ENCODE measurements at places on chromosomes 1 and 21. TPM values are rescaled to one million over a fixed set of nuclear protein-coding genes. Genes with fewer than 3 reads are reported as not detected.
A peak's percentile ranks its signal among the peaks of the same experiment; 100 is the strongest.

Gene GPR37L1
- polyA plus RNA-seq: 0.79 TPM

Gene PDPN
- 24.9 TPM for polyA plus RNA-seq

Gene NPHS2
- polyA plus RNA-seq: not detected

Gene AQP10
- polyA plus RNA-seq: 20.6 TPM

Gene TRIM17
- polyA plus RNA-seq: 15.0 TPM

Gene TMEM50B
- polyA plus RNA-seq: 85.0 TPM

DNA sequence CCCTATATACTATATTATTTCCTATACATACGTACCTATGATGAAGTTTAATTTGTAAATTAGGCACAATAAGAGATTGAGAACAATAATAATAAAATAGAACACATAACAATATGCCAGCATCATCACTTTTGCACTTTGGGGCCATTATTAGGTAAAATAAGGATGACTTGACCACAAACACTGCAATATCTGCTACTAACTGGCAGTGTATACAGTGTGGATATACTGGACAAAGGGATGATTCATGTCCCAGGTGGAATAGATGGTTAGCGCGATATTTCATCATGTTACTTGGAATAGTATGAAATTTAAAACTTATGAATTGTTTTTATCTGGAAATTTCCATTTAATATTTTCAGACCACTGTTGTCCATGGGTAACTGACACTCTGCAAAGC is 35.4 kb upstream of the TXLNA start:
- no peak for DNase-seq

GRCh38 chr21:34811368-34811767 is 142.6 kb downstream of the CLIC6 start:
- no peak for DNase-seq

DNA sequence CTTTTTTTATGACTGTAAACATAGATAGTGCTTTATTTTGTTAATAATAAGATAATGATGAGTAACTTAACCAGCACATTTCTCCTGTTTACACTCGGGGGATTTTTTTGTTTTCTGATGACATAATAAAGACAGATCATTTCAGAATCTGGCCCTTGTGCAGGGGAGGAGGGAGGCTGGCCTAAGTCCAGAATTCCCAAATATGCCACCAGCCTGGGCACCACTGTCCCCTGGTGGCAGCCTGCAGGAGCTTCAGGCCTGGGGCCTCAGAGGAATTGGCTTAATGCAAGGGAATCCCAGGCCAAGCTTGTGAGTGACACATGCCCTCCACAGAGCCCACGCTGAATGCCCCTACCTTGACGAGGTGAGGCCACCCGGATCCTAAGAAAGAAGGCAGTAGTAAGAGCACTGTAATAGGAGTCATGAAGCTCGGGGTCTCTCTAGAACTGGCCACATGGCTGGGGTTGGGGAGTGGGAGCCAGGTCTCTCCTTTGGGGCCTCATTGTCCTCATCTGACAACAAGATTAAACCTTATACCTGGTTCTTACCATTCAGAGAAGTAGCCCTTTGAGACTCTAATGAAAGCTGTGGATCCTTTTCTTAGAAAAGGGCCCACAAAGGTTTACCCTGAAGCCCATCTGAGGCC is 24.1 kb downstream of the ETNK2 start:
- DNase-seq: peak; percentile 85

DNA sequence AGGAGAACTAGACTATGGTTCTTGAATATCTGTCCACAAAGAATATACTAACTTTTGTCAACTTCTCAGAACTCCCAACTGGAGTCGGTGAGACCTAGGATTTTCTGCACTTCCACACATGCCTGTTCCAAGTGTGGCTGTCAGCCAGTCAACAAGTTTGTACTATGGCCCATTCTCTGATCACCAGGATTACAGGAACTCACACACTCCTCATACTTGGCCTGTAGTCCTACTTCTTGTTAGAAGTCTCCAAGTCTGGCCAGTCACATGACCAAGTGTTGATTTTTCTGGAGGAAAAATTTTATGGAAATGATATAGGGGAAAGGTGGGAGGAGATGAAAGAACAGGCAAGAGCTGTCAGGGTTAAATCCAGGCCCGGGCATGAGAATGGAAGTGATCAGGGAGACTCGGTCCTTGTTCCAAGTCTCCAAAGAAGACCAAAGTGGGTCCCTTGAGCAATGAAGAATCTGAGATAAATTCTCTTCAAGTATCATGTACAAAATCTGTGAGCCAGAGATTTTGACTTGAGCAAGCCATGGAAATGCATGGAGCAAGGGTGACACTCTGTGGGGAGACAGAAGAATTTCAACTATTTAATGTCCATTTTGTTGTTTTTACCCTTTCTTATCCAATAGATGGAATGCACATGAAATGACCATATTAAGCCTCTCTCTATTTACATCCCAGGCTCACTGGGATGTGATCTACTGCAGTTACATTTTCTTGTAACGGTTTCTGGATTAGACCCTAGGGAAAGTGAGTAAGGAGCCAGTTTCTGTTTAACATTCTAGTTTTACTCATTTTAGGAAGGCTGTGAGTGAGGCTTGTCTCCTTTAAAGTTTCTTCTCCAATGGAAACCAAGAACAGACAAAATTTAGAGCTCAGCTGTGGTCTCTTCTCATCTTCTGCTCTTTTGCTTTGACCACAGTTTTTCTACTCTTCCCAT is 320.9 kb downstream of the ASTN1 start:
- peak; percentile 61 for DNase-seq

GRCh38 chr1:100995198-100995988 is 30.2 kb downstream of the DPH5 start:
- DNase-seq: no peak

- no peak for DNase-seq
These were observed 138.7 kb downstream of the MIS18A start for GRCh38 chr21:32140151-32140550.

- no peak for DNase-seq
These were observed 179.6 kb downstream of the DHRS3 start for GRCh38 chr1:12438349-12438924.

- DNase-seq: no peak
These were observed 220.8 kb downstream of the SLC35F3 start for GRCh38 chr1:234125283-234125682.

- DNase-seq: no peak
These were observed 438.9 kb downstream of the CAMTA1 start for GRCh38 chr1:7224081-7224534.

DNA sequence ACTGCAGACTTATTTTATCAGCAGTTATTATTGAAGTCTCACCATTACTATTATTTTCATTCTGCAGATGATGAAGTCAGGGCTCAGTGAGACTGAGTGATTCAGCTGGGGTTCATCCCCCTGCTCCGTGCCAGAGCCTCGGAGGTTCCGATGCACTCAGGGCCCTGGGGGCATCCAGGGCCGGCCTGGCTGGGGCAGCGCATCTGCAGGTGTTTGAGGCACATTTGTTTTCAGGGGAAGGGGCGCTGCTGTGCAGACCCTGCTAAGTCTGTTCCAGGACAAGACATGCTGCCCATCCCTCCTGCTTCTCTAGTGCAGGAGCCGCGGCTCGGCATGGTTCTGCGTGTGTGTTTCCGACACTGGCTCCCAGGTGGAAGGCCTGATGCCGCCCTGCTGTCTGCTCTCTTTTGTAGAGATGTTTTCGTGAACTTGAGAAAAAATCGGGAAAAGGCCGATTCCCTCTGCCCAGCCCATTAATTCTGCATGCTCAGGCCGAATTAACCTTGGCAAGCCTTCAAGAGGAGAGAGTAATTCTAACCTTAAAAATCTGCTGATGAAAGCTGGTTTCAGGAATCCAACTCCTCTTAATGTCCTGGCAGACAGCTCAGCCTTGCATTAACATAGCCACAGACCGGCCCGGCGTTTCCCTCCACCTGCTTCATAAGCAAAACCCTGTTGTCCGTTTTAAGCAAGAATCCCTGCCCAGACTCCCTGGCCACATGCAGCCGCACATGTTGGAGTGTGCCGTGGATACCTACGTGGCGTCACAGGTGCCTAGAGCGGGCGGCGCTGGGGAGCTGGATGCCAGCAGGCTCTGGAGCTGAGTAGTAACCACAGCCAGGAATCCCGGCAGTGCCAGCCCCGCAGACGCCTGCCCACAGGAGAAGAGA is 316.0 kb upstream of the VAMP3 start:
- no peak for DNase-seq

DNA sequence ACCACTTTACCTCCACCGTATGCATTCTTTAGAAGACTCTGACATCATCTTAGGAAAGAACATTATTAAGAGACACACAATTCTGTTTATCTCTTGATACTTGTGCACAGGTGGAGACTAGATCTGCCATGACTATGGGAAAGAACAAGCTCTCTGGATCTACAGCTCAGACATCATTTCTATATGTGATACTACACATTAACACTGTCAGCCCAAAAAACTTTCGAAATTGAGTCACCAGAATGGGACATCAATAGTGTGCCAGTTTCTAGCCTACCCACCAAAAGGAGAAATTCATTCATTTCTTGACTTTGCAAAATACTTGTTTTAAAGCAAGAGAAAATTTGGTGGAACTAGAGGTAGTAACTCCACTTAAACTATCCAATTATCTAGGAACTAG is 6.0 kb upstream of the EVI5 start:
- no peak for DNase-seq

- no peak for DNase-seq
These were observed 105.2 kb downstream of the TLR5 start for GRCh38 chr1:223037845-223038244.

DNA sequence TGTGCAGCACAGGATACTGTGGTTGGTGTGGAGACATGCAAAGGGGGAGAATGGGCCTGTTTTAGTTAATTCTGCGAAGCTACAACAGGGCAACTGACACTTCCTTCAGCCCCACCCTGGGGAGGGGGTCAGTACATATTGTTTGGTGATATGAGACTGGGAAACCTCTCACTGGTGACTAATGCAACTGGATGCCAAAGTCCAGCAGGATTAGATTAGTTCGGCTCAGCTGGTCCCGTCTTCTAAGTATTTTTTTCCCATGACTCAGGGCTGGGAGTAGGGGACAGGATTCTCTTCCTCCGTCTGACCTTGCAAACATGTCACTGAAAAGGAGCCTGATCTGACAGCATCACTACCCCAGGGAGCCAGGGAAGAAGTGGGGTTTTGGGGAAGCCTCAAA is 43.0 kb downstream of the PLXNA2 start:
- DNase-seq: no peak

DNA sequence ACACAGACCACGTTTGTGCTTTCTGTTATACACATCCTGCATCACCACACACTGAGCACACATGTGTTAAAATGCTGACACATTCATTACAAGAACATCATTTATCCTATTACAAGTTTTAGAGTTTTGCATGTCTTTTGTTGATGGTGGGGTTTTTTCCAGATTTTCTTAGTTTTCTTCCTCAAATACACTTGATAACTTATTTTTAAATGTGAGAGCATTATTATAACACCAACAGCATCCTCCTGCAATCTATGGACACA is 67.3 kb downstream of the TGFBR3 start:
- DNase-seq: no peak

DNA sequence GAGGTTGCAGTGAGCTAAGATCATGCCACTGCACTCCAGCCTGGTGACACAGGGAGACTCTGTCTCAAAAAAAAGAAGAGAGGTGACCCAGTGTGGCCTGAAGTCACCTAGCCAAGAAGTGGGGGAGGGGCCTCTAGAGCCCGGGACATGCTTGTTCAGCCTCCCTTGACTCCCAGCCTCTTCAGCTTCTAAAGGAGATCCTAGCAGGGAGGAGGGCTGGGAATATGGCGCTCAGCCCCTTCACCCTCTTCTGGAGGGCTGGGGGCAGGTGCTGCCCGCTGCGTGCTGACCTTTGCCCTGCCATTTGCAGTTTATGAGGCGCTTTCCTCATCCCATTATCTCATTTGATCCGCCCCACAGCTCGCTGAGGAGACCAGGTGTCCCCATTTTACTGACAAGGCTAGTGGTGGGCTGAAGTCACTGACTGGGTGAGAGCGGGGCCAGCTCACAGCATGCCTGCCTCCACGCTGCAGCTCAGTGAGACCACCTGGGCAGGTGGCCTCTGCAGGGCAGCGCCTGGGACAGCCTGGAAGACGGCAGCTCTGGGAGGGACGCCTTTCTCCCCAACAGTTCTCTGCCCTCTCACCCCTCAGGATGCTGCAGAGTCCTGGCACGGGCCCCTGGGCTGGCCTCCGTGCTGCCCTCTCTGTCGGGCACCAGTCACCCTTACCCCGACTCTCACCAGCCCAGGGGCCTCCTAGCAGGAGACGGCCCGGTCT is 7.5 kb downstream of the ELF3 start:
- no peak for DNase-seq

- DNase-seq: no peak
These were observed 20.2 kb downstream of the THEM4 start for GRCh38 chr1:151888972-151889570.

- DNase-seq: no peak
These were observed 3.8 kb downstream of the SMG7 start for GRCh38 chr1:183476081-183476480.

DNA sequence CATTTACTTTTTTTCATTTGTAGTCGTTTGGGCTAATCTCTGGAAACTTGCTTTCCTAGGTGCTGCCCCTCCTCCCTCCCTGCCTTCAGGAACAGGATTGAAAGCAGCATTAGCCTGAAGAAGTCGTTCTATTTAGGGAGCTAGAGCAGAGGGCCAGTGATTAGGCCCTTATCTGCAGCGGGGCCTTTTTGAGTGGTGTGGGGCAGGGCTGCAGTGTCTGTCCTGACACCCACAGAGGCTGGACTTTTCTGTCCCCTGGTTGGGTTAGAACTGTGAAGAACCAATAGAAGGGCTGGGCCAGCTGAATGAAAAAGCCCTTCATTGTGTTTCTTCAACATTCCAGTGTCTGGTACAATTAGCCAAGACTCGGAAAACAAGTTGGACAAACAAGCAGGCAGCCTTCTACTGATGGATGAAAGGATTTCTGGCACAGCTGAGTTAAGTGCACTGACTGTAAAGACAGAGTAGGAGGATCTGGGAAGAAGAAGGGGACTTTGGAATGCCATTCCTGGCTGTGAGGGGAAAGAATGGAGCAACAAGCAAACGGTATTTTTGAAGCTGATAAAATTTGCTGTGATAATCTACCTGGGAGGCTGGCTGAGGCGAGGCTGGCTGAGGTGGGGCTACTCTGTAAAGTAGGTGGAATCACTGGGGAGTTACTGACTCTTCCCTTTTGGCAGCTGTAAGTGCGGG is 9.7 kb downstream of the MACF1 start:
- peak; percentile 62 for DNase-seq

- peak; percentile 64 for DNase-seq
These were observed 53.1 kb upstream of the HMCN1 start for GRCh38 chr1:185681034-185681633.

DNA sequence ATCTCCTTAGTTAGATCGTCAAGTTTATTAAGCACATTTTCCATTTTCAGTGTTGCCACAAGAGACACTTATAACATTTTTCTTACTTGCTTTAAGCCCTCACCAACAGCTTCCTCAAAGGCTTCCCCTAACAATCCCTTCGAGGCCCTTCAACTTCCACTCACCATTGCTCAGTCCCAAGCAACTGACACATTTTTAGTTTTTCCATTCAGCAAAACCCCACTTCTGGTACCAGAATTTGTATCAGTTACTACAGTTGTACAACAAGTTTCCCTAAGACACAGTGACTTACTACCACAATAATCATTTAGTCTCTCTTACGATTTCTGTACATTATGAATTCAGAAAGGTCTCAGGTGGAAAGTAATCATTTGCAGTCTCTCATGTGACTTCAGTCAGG is 276.8 kb upstream of the PKN2 start:
- DNase-seq: no peak

All from cardiac muscle cell (in vitro differentiated cells and primary cell).